ENCODE measurements at places on chromosomes 11 and 22.

- DNase-seq, result no peak
Measured at GRCh38 chr11:36509201-36509639, 852 bp downstream of the TRAF6 start.

- DNase-seq, result no peak
Measured at GRCh38 chr22:27797520-27798391, 3.8 kb downstream of the MN1 start.

- DNase-seq, result no peak
Measured at GRCh38 chr11:115493905-115494304, 10.3 kb downstream of the CADM1 start.

DNA sequence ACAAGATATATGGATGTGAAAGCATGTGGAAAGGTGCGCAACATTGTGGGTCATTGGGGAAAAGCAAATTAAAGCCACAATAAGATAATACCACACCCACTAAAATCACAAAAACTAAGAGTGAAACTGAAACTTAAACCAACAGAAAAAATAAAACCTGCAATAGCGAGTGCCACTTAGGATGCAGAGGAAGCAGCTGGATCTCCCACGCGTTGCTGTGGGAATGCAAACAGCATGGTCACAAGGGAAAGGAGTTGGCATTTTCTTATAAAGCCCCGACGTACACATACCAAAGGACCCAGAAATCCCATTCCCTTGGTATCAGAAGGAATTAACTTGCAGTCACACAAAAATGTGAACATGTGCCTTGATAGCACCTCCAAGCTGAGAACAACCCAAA is 712.0 kb downstream of the TBC1D22A start:
- no peak for DNase-seq

DNA sequence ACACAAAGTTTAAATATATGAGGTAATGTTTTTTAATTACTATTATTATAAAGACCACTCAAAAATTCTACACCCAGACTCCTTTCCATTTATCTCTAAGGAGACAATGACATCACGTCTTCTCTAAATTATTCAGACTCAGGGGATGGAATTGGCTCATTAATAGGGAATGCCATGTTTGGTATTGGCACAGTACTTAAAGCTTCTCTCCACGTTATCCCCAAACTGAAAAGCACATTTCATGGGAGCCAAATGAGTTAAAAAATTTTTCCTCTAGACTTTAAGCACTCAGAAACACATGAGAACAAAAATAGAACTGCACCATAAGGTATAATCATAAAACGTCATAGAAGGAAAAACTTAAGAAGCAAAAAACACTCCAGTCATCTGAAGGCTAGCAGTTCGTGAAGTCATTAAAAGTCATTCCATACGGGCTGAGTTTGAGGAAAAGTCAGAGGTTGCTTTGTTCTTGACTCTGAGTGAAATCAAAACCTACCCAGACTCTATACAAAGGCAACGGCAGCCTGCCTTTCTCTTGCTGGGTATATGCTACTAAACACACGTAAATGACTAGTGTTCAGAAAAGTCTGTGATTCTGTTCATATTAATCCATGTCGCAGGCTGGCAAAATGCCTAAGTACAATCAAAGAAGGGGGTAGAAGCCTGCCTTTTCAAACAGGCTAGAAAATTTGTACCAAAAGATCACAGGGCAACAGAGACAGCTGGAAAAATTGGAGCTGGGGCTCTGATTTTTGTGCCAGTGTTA is 8.7 kb upstream of the MPPED2 start:
- no peak for DNase-seq

- no peak for DNase-seq
Measured at GRCh38 chr11:57842873-57843272, 81.3 kb downstream of the CTNND1 start.

- DNase-seq, result peak; percentile 84
Measured at GRCh38 chr11:123301696-123302400, 106.8 kb upstream of the CLMP start.

GRCh38 chr11:67630228-67630942 is 648 bp upstream of the NUDT8 start:
- peak; percentile 97 for DNase-seq

DNA sequence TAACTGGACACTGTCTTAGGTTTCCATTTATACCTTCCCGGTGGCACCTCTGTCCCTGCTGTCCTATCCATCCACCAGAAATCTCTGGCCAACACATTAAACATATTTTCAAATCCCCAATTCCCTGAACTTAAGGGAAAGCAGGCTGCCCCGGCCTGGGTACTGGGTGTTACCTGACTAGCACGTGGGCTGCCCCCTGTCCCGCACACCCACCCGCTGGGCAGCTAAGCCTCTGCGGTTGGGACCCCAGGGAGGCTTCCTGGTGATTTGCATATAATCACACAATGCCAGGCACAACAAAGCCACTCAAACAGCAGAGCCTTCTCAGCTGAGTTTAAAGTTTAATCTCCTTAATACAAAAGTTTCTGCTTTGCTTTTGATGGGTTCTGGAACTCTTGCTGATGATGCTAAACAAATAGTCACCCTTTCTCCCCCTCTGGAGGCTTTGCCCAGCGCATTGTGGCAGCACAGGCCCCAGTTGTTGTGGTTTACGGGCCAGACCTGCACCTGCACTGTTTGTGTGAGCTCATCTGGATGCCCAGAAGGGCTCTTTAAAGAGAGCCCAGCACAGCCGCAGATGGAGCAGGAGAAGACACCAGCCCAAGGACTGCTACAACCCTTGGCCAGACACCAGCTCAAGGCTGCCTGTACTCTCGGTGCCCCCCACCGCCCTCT is 59.9 kb upstream of the POU2AF1 start:
- DNase-seq, result no peak

DNA sequence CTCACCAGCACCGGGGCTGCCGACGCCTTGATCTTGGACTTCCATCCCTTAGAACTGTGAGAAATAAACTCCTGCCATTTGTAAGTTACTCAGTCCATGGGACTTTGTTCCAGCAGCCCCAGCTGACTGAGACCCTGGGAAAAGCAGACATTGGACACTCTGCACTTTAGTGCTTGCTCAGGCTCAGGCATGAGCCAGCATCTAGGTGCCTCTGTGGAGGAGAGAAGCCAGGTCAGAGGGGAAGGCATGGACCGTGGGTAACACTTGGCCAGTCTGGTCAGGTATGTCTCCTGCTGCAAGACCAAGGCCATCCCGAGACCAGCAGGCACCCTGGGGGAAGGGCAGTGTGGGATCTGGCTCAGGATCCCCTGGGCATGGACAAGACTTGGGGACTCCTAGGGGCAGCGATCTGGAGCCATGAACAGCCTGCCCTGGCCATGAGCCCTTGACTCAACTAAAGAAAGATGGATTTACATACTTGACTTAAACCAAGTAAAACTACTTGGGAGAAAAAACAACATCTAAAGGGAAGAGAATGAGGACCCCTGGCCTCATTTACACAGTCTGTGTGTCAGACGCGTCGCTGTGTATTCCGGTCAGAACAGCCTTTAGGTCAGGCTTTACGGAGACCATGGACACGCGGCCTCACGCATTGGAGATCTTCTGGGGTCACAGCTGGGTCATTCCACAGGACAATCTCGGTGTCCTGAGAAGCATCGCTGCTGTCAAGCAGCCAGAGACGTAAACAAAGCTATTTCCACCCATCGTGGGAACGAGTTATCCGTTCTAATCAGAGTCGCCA is 497.1 kb downstream of the BRD1 start:
- no peak for DNase-seq

GRCh38 chr22:20319041-20319744 is 667 bp downstream of the DGCR6L start:
- DNase-seq, result no peak

DNA sequence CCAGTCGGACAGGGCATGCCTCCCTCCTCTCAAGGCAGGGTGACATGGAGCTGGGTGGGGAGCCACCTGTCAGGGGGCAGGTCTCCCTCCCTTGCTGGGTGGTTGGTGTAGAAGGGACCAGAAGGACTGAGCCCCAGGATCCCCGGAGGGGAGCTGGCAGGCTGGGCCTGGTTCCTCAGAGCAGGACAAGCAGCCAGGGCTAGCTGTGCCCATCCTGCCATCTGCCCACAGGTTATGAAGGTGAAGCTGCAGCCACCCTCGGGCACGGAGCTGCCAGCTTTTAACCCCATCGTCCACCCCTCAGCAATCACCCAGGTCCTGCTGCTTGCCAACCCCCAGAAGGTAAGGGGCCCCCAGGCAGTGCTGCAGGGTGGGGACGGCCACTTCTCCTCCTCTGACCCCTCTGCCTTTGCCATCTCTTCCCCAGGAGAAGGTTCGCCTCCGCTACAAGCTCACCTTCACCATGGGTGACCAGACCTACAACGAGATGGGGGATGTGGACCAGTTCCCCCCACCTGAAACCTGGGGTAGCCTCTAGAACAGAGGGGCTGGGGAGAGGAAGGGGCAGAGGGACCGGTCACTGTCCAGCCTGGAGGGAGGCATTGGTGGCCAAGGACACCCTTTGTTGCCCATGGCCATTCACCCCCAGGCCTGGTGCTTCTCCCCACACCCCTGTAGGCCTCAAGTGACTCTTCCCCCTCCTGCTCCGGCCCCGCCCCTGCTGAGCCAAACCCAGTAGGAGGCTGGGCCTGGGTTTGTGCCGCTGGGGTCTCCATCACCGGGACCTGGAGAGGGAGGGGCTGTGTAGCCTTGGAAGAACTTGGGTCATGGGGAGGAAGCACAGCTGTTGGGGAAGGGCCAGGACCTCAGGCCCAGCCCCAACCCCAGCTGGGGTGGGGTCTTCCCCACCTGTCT is 7.0 kb upstream of the SH3BP1 start:
- DNase-seq, result no peak

GRCh38 chr11:118224511-118225188 is at the start of gene JAML:
Gene JAML, minus strand, starts transcription at chr11:118225011. Its CDS starts 10,145 bp downstream, at chr11:118214866.
- DNase-seq, result no peak

DNA sequence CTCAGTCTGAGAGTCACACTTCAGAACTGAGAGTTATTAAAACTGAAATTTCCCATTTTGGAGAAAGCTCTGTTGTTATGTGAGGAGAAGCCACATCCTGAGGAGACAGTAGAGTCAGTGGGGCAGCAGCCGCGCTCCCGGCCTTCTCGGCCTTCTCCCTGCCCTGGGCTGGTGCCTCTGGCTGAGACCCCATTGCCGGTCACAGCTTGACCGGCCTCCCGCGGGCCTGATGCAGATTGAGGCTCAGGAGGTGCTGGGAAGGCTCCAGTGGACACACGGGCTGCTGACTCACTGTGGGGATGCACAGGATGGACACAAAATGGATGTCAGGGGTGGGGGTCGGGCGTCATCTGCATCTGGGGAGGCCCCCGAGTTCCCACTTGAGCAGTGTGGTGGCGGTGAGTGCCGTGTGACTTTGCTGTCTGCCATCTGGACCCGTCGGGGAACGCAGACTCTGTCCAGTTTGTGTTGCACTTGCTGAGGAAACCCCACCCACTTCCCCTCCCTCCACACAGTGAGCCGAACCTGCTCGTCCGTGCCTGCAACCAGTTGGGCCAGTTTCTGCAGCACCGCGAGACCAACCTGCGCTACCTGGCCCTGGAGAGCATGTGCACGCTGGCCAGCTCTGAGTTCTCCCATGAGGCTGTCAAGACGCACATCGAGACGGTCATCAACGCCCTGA is 50.1 kb downstream of the MUC6 start:
- no peak for DNase-seq

GRCh38 chr22:27804470-27805297 is 3.1 kb upstream of the MN1 start:
- peak; percentile 26 for DNase-seq

Data from GM06990 (cell line).